ENCODE measurements at places on chromosomes 2 and 18. TPM values are rescaled to one million over a fixed set of nuclear protein-coding genes. Genes with fewer than 3 reads are reported as not detected.

Gene HOXD4
- polyA plus RNA-seq = not detected

Gene LCT
- not detected for polyA plus RNA-seq

Gene PRSS56
- polyA plus RNA-seq = not detected

Gene DSG1
- 3.5 TPM for polyA plus RNA-seq

Gene LAMA3
- 4.0 TPM for polyA plus RNA-seq

All from GM12878 (cell line).